ENCODE measurements at places on chromosomes 16 and 17.
A peak's percentile ranks its signal among the peaks of the same experiment; 100 is the strongest.

DNA sequence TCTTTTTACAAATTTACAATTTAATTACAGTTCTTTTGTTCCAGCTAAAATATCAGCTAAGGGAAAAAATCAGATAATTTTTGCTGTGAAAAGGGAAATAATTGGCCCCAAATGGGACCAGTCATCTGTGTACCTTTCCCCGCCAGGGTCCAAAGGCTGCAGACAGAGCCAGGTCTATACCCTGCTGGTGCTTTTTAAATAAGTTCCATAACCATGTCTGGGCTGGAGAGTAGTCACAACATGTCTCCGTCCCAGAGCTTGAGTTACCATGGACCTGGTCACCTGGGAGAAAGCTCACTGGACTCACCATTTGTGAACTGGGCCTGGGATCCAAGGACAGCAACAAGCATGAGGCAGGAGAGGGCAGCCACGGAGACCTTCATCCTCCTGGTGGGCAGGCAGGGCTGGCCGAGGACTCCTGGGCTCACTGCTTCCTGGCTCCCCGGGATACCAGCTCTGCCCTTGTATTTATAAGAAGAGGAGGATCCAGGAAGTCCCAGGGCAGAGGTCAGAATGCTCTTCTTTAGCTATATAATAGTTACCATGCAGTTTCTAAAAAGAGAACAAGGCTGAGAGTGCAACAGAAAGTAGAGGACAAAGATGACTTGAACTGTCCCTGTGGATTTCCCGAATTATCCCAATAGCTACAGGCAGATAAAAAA lies at the start of gene CCL15:
CCL15 (minus strand) TSS at position 444 of the 662 bp plus-strand sequence; CDS start at position 383, 61 bp downstream.
- DNase-seq = no peak

GRCh38 chr17:10149573-10150399 lies 48.6 kb downstream of the GAS7 start:
- DNase-seq = no peak

DNA sequence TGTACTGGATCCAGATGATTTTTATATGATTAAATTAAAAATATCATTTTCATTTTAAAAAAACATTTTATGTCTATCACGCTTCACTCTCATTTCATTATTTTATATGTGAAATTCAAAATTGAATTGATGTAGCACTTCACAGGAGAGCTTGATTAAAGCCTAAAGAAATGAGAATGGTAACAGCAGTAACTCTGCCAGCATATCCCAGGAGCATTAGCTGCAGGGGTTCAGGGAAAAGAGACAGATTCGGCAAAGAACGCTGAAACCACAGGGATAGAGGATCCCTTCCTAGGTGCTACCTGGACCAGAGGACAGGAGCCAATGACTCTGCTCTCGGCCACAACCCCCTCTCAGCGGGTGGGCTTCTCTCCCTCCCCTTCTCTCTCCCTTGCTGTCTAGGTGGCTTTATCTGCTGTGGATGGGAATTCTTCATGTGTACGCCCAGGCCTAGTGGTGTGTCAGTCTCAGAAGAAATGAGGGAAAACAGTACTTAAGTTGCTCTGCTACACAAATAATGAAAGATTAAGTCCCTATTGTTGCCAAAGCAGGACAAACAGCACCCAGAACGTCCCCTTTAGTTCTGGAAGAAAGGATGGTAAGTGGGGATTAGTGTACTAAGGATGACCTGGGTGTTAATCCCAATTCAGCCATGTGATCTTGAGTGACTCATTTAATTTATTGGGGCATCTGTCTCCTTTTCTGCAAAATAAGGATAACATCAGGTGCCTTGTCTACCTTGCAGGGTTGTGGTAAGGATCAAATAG lies 123.3 kb downstream of the CDK5R1 start:
- peak; percentile 11 for DNase-seq

DNA sequence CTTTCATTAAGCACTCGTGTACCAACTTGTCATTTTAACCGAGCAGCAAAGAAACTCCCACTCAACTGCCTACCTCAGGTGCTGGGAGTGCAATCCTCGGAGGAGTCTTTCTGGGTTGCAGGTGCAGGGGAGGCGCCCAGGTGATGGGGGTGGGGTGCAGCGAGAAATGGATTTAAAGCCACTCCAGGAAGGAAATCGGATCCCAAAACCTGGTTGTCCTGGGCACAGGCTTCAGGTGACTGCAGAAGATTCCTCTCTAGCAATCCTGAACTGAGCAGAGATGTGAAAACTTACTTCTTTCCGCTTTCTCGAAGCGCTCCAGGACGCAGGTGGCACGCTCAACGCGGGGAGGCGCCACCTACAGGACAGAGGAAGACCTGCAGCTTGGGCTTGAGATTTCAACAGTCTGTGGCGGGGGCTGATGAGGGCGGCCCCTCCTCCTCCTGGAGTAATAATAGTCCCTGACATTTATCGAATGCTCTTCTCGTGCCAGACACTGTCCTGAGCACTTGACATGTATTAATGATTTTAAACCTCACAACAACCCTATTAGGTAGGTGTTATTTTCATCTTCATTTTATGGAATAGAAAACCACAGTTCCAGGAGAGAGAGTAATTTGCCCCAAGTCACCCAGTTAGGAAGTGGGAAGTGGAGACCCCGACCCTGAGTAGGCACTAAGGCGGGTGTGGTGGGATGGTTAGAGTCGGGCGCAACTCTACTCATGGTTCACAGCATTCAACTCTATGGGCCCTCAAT lies 27.2 kb upstream of the SKAP1 start:
- DNase-seq = peak; percentile 84

- DNase-seq = no peak
These were observed 178.2 kb upstream of the SOX9 start for GRCh38 chr17:71942626-71943025.

GRCh38 chr17:3745071-3745470 lies 21.4 kb downstream of the HASPIN start:
- no peak for DNase-seq

DNA sequence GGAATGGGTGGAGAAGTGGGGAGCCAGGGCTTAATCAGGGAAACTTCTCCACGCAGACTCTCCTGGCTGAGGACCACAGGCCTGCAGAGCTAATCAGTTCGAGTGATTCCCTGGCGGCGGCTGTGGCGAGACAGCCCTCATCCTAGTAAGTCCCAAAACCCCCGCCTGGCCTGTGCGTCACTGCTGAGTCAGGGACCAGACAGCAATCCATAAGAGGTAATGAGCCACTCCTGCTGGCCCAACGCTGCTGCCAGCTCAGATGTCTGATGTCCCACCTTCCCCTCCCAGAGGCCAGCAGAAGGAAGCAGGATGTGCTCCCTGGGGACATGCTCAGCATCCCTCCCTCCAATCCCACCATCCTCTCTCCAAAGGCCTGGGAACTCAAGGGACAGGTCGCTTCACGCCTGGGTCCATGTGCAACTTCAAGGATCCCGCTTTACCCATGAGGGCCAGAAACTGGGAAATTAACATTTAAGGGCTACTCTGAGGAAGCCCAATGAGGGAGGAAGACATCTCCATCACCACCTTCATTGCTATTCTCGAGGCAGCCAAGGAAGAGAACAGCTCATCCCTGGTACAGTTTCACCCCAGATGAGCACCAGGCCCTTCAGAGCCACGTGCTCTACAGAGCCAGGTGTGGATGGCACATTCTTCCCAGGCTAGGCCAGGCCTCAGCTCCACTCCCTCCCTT lies 7.9 kb downstream of the ACLY start:
- DNase-seq = no peak

DNA sequence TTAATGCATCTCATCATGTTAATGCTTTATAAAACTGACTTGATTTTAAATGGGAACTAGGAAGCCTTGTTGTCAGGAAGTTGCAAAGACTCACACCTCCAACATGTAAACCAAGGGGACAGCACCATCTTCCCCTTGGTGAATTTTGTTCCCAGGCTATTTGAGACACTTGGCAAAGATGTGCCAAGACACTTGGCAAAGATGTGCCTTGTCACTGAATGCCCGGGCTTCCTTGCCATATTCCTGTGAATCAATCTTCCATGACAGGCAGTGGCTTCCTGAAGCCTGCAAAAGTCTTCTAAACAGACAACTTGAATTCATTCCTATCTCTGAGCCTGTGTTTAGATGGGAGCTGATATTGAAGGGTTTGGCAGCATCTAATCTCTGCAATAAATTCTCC lies 465.4 kb upstream of the C16orf82 start:
- no peak for DNase-seq

DNA sequence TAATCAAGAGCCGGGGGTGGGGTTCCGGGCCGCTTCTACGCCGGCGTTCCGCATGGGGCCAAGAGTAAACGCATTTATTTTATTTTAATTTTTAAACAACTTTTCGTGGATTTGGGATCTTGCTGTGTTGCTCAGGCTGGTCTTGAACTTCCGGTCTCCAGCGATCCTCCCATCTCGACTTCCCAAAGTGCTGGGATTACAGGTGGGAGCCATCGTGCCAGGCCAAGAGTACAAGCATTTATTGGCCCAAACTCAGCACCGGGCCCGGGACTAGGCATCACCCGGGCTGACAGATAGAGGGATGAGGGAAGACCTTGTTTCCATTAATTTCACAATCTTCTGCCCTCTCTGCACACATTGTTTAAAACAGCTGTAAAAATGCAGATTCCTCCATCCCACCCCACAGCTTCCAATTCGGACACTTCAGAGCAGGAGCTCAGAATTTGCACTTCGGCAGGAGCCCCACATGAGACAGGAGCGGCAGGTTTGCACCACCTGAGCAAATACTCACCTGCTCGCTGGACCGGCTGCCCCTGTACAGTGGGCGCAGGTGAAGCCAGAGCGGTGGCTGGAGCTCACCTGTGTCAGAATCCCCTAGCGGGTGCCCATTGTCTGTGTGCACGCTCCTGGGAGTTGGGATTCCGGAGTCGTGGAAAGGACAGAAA lies 663 bp upstream of the GINS2 start:
- DNase-seq = peak; percentile 79

DNA sequence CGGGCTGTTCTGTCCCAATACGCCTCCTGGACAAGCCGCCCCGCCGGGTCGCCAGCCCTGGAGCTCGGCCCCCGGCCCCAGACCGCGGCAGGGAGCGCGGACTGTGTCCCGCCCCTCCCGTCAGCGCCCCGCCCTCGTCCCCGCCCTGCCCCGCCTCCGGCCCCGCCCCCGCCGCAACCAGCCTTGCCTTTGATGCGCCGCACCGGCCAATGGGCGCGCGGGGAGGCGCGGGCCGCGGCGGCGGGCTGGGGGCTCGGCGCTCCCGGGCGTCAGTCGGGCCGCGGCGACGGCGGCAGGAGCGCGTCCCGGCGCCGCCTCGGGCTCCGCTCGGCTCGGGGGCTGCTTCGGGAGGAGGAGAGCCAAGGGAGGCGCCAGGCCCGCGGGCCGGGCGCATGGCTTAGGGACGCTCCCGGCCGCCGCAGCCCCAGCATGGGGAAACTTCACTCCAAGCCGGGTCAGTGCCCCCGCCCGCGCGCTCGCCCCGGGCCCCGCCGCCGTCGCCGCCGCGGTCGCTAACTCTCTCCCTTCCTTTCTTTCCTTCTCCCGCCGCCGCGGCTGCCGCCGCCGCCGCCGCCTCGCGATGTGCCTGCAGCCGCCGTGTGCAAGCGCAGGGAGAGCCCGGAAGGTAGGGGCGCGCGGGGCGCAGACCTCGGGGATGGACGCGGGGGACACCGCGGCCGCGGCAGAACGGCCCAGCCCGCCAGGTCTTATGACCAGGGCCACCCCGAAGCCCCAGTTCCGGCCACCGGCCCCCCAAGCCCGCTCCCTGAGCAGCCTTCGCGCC lies at the start of gene NKD1:
NKD1 (plus strand) TSS at position 272 of the 784 bp plus-strand sequence; CDS start at position 430, 158 bp downstream.
- peak; percentile 57 for DNase-seq

Measured in NCI-H1417 (cell line).